H54 (cell line): ENCODE measurements at places on chromosomes 2 and 18.

DNA sequence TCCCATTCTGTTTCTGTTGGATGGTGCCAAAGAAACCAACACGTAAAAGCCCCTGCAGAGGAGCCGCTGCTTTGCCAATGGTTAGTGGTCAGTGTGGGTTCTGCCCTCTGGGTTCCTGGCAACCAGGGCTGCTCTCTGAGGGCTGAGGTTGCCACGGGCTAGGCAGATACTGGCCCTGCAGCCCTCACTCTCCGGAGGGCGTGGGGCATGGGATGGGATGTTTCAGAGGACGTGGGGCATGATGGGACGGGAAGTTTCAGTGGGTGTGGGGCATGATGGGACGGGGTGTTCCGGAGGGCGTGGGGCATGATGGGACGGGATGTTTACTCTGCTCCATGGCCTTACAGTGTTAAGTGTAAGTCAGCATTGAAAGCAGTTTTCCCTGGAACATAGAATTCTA, 34.2 kb downstream of the ADI1 start:
- no peak for DNase-seq

- no peak for DNase-seq
Observed at GRCh38 chr2:214481204-214481603, 70.3 kb downstream of the VWC2L start.

DNA sequence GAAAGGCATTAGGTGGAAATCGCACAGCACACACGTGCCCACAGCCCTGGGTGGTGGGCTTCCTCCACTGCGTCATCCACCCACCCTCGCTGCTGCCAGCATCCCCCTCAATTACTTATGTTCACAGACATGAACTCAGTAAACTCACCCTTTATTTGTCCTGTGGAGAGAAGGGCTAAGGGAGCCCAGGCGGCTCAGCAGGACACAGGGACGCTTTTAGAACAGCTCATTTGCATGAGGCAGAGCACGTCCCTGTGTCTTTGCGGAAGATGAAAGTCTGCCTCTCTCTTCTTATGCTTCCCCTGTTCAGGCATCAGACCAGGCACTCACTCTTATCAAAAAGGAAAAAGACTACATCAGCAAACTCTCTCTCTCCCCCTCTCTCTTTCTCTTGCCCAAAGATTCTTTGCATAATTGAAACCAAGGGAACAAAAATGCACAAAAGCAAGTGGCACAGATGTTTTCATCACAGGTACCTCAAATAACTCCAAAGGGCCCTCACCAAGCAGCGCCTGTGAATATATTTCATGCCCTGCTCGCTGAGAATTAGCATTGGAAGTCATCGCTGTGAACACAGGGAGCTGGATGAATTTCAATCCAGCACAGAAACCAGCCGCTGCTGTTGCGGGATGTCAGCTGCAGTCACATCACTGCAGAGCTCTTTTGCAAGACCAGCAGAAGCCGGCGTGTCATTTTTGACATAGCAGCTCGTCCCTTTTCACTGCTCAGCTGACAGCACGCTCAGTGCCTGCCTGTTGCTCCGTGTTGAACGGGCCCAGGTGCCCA, 376.3 kb upstream of the MYT1L start:
- DNase-seq, result no peak

- no peak for DNase-seq
Observed at GRCh38 chr2:37816686-37817085, 108.4 kb upstream of the RMDN2 start.

DNA sequence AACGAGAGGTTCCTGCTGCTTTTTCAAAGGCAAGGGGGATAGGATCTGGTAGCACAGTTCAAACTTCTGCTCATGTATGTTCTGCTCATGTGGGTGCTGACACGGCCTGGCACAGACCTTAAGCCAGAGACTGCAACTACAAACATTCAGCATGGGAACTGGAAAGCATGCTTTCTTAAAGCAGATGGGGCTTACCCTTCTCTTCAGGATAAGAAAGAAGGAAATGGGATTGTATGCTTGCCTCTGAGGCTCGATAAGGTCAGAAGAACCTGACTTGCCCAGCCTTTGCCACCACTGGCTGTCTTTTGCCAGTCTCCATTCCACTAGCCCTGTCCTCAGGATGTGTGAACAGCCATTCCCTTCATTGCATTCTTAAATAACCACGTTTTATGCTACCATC, 10.7 kb downstream of the DOCK10 start:
- no peak for DNase-seq

GRCh38 chr18:62881509-62882016, 166.2 kb downstream of the PHLPP1 start:
- DNase-seq, result peak; percentile 47

- DNase-seq, result no peak
Observed at GRCh38 chr2:143504397-143504796, 375.2 kb downstream of the ARHGAP15 start.
